Spinal cord (tissue), 10 donors: ENCODE measurements at places on chromosomes 2 and 18.

DNA sequence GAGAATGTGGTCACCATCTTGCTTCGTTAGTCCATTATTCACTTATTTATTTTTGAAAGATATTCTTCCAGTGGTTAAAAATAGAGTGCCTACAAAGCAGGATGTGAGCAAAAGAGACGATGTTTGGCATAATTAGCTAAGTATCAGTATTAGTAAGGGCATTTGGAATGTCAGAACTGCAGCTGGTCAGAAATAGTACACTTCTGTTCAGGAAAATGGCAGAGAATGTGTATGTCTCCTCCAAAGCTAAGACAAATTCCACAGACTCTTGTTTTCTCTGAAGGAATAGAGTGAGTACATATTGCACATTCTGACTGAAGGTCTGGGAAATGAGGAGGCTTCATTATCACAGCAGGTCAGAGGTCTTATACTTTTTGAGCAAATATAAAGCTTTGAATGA, 209.0 kb downstream of the L3MBTL4 start:
- no peak for DNase-seq

- DNase-seq = no peak
Observed at GRCh38 chr2:149994057-149994728, 406.6 kb upstream of the MMADHC start.

DNA sequence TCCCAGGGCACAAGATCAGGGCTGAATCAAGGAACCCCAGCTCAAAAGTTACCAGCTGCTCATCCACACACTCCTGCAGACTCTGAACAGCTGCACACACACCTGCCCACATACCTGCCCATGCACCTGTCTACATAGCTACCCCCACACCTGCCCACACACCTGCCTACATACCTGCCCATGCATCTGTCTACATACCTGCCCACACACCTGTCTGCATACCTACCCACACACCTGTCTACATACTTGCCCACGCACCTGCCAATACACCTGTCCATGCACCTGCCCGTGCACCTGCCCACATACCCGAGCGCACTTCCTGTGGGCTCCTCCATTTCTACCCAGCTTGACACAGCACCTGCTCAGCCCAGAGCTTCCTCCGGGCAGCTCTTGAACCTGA, 122.8 kb upstream of the AGAP1 start:
- no peak for DNase-seq

DNA sequence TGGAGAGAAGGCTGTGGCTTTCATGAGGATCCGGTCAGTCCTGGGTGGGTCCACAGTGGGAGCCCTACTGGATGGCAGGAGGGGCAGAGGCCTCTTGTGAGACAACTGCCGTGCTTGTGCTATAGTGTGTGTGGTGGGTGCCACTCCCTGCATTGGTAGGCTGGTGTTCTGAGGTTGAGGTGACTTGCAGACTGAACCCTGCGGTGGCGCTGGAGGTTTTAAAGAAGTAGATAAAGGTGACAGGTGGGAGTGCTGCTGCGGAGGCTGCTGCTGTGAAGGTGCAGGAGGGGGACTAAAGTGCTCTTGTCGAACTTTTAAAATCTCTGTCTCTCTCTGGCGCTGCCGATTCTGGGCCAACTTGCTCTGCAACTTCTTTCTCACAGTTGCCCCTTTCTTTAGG, 29.7 kb downstream of the INO80D start:
- DNase-seq = no peak

DNA sequence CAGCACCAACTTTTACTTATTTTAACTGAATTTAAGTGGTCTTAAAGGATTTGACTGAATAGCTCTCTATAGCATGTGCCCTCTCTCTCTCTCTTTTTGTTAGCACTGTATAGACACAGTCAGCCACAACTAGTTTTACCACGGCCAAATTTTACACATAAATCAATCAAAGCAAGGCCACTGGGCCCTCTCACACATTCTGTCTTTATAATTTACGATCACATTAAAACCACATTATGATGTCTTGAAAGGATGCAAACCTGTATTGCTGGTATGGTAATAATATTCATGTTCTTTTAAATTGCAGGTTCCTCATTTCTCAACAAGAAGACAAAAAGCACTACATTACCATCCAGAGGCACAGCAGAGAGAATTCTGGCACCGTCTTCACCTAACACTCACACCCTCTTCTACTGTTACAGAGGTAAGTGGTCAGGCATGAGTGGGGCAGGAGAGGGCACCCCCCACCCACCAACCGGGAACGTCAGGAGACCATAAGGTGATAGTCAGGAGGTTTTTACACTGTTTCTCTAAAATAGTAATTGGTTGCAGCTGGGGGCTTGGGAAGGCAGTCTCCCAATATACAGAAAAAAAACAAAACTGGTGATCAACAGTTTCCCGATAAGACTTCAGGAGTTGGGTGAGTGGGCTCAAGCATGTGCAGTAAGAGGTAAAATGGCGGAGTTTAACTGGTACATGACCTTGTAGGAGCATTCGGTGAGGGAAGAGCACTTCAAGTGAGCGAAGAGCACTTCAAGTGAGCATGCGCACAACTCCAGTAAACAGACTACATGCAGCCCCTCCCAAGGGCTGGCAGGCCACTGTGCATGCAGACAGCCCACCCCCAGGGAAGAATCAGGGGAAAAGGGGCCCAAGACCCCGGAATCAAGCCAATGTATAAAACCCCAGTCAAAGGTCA, 296.7 kb downstream of the PIEZO2 start:
- DNase-seq = no peak

DNA sequence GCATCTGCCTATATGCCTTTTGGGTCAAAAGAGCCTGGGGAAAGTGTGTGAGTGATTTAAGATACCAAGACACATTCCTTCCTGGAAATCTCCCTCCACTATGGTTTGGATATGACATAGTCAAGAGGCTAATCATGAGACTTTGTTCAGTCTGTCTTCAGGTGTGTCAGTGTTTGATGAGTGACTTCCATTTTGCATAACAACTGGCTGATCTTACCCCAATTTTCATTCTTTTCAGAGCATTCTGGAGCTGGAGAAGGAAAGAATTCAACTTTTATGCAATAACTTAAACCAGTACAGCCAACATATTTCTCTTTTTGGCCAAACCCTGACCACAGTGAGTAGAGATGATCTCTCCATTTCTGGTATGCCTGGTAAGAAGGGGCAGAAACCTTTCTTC, 39.4 kb downstream of the SPC25 start:
- no peak for DNase-seq

GRCh38 chr2:183898641-183899040, 699.7 kb upstream of the ZNF804A start:
- DNase-seq = no peak

DNA sequence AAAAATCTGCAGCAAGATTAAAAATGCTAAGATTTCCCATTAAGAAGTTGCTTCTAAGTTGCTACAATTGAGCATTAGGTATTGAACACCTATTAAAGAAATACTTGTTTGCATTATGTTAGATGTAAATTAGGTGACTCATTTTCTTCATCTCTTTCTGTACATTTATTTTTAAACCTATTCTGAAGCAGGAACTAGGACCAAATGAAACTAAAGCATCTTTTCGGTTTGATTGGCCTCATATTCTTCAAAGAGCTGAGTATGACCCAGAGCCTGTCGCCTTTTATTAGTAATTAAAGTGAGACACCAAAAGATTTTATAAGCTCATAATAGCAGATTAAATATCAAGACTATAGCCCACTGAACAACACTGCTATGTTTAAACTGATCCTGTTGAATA, 83.4 kb upstream of the ZEB2 start:
- no peak for DNase-seq

- DNase-seq = no peak
Observed at GRCh38 chr18:36849288-36850006, 20.5 kb downstream of the KIAA1328 start.

DNA sequence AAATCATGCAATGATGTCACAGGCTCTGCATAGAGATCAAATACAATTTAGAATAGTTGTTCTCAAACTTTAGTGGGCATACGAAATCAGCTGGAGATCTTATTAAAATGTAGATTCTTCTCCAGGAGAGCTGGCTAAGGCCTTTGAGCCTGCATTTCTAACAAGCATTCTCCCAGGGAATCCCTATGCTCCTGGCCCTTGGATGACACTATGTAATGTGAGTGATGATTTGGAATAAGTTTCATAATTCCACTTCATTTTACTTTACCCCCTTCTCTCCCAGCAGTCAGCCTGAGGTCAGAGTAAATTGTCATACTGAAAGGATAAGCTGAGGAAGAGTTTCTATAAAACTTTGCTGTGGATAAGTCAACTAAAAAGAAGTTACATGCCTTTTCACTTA, 189.1 kb downstream of the UBE2E3 start:
- no peak for DNase-seq

DNA sequence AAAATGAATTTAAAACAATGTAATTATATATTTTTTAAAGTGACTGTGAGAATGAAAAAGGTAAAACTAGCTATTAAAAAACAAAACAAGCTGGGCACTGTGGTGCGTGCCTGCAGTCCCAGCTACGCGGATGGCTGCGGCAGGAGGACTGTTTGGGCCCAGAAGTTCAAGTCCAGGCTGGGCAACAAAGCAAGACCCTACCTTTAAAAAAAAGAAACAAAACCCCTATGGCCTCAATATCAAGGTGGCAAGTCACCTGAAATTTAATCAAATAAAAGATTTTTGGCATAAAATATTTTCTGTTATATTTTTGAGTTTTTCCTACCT, 46.9 kb upstream of the STRN start:
- no peak for DNase-seq

DNA sequence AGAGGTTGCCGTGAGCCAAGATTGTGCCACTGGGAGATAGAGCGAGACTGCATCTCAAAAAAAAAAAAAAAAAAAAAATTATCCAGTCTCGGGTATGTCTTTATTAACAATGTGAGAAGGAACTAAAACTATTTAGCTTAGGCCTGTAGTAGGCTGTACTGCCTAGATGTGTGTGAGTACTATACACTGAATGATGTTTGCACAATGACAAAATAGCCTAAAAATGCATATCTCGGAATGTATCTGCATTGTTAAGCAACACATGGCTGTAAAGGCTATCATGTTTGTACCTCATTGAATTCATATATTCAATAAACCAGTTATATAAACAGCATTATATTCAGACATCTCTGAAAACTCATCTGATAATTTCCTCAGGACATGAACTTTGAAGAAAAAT, 191.2 kb upstream of the SESTD1 start:
- no peak for DNase-seq

- DNase-seq = no peak
Observed at GRCh38 chr2:217746808-217747207, 256.0 kb downstream of the TNS1 start.

- no peak for DNase-seq
Observed at GRCh38 chr2:111930875-111931274, 32.5 kb downstream of the MERTK start.

- no peak for DNase-seq
Observed at GRCh38 chr2:131032393-131032836, 60.8 kb downstream of the FAM168B start.

DNA sequence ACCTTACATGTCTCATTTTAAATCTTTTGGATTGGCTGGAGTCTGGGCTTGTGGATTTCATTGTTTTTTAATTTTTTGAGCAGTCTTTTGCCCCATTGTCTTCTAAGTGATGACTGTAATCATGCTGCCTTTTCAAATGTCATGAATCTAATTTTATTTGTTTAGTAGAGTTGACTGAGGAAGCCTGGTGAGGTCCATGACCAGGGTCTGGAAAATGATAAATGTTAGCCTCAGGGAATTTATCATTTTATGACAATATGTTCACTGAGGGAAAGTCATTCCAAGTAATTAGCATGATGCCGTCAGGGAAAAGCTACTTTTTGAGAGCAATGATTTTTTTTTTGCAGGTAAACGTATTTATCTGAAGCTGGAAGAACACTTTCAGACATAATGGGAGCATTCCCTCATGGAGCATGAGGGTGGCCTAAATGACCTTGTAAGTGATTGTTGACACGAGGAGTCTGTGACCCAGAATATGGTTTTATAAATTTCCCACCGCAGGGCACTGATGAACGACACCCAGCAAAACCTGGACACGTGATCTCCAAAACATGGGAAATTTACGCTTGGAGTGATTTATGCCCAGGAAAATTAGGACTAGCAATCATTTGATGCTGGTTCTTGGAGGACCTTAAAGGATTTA, 155.3 kb upstream of the NABP1 start:
- DNase-seq = no peak

GRCh38 chr2:240391111-240392051, 44.1 kb upstream of the GPC1 start:
- DNase-seq = no peak

GRCh38 chr2:8511868-8512612, 169.8 kb upstream of the ID2 start:
- DNase-seq = no peak
